ENCODE measurements at places on chromosomes 13 and 19.

GRCh38 chr19:16208064-16208759 is 10.5 kb downstream of the AP1M1 start:
- no peak for DNase-seq

DNA sequence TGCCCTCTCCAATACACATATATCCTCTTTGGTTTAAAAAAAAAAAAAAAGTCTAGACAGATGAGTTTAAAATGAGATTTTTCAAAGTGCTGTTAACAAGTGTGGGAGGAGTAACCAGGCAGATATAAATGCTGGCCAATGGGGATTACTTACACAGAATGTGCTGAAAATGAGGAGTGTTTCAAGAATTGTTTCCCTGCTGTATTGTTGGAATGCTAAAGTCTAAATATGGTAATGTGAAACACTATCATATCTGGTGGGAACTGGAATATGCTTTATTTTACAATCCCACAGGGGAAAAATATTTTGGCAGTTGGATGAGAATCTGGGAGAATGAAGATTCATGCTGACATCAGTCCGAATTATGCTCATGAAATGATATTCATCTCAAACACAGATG is 250.7 kb downstream of the DCT start:
- DNase-seq = no peak

GRCh38 chr13:33542309-33543088 is 256.9 kb upstream of the STARD13 start:
- peak; percentile 98 for DNase-seq

- no peak for DNase-seq
These were observed 1.6 kb upstream of the ADAMTS10 start for GRCh38 chr19:8611877-8612806.

DNA sequence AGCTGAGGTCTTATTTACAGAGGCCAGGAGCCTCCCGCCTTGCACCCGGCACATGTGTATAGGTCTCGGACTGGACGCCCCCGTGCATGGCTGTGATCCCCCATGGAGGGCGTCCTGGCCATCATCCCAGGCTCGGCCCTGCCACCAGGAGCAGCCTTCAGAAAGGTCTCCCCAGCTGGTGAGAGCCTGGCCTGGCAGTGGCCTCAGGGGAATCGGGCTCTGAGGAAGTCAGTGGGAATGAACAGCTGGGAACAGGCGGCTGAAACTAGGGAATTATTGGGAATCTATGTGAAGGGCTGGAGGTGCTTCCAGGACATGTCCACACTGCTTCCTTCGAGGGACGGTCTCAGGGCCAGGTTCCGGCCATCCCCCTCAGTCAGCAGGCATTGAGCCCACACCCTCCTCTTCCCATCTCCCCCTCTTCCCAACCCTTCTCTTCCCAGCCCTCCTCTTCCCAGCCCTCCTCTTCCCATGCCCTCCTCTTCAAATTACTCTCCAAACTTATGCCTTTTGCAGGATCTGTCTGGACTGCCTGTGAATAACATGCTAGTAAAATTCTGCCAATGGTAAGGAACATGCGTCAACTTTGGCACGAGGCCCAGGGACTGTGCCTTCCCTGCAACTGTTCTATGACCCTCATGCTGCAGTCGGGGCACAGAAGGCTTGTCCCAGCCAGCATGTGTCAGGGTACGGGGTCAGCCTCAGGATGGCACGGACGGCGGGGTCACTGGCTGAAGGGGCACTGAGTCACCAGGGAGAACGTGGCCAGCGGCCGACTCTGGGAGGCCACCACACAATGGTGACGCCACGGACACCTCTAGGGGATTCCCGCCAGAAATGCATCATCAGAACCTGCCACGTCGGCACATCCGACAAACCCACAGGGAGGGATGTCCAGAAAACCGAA is 24.2 kb upstream of the C13orf46 start:
- no peak for DNase-seq

Measured in activated CD4-positive, CD25-positive, alpha-beta regulatory T cell (primary cell).